ENCODE measurements at places on chromosomes 7 and 10. TPM values are rescaled to one million over a fixed set of nuclear protein-coding genes. Genes with fewer than 3 reads are reported as not detected.

Gene PANK1
- total RNA-seq = 6.3 TPM

Gene STEAP1B
- 23.9 TPM for total RNA-seq

Gene SLC18A3
- not detected for total RNA-seq

Gene CC2D2B
- under 0.01 TPM for total RNA-seq

Gene CPVL
- 4.6 TPM for total RNA-seq

Gene SLIT1
- under 0.01 TPM for total RNA-seq

Gene C7orf57
- 0.34 TPM for total RNA-seq

Gene TACR2
- 1.0 TPM for total RNA-seq

Gene TAS2R4
- 1.4 TPM for total RNA-seq

Gene EPHA1
- not detected for total RNA-seq

Gene HKDC1
- total RNA-seq = 10.5 TPM

Gene CLDN3
- total RNA-seq = not detected

Gene CALU
- 243 TPM for total RNA-seq

Gene HOXA4
- total RNA-seq = 1.4 TPM

Gene LRGUK
- total RNA-seq = 0.34 TPM

Gene ANKRD22
- not detected for total RNA-seq

Gene TSPAN13
- 0.73 TPM for total RNA-seq

Gene FEZF1
- not detected for total RNA-seq

Gene PILRA
- total RNA-seq = not detected

Gene ZCWPW1
- 1.7 TPM for total RNA-seq

Gene ASAH2B
- total RNA-seq = 3.4 TPM

Gene ERLIN1
- 35.2 TPM for total RNA-seq

Gene ADAMTS14
- under 0.01 TPM for total RNA-seq

Gene CCDC7
- 6.9 TPM for total RNA-seq

Gene C10orf143
- 0.73 TPM for total RNA-seq

Gene OR2A1
- not detected for total RNA-seq

Gene FZD8
- total RNA-seq = 1.2 TPM

Gene C10orf67
- total RNA-seq = 0.36 TPM

Gene ELFN1
- total RNA-seq = 2.8 TPM

Gene NKX1-2
- total RNA-seq = under 0.01 TPM

Gene SFXN2
- 11.0 TPM for total RNA-seq

Gene SGMS1
- 20.6 TPM for total RNA-seq

Gene BBS9
- 14.8 TPM for total RNA-seq

Gene ADAM12
- 28.4 TPM for total RNA-seq

Gene NEUROD6
- total RNA-seq = not detected

Gene EN2
- total RNA-seq = 1.0 TPM

Gene GHRHR
- not detected for total RNA-seq

All from melanocyte of skin (primary cell).